ENCODE measurements at places on chromosomes 7 and 10.

DNA sequence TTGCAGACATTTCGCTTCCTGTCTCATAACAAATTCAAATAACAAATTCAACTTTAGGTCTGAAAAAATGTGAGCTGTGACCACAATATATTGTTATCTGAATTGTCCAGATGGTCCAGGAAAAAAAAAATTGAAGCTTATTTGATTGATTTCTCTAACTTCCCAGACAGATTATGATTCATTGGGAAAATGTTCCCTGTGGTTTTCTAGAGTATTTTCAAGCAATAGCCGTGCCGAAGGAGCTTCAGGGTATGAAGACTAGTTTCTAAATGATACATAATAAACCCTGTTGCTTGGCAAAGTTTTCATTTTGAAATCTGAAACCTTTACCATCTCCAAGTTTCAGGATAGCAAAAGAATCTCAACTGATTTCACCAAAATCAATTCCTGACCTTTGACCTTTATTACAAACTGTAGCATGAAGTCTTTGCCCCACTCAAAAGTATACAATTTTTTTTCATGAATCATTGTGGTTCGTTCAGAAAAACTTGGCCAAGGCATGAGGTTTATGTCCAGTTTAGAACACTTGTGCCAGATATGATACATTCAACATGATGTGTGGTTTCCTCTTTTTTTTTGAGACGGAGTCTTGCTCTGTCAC is 109.9 kb downstream of the JCAD start:
- no peak for DNase-seq

DNA sequence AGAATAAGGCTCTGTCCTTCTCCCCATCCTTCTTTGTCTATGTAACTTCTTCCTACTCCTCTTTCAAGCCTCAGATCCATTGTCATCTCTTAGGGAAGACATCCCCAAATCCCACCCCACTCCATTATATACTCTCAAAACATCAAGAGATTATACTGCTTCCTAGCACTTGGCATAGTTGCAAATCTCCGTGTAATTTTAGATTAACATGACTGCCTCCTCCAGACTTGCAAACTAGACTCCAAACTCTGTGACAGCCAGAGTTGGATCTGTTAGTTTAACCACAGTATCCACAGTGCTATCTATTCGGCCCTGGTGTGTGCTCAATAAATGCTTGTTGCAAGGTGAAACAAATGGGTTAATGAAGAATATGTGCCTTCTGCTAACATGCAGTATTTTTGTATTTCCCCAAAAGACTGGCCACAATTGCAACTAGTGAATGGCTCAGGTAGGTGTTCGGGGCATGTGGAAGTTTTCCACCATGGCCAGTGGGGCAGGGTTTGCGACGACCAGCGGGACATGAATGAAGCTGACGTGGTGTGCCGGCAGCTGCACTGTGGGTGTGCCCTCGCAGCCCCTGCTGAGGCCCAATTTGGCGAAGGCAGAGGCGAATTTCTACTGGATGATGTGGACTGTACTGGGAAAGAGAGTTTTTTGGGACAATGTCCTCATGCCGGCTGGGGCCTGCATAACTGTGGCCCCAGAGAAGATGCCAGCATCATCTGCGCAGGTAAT is 34.5 kb upstream of the C10orf120 start:
- no peak for DNase-seq

DNA sequence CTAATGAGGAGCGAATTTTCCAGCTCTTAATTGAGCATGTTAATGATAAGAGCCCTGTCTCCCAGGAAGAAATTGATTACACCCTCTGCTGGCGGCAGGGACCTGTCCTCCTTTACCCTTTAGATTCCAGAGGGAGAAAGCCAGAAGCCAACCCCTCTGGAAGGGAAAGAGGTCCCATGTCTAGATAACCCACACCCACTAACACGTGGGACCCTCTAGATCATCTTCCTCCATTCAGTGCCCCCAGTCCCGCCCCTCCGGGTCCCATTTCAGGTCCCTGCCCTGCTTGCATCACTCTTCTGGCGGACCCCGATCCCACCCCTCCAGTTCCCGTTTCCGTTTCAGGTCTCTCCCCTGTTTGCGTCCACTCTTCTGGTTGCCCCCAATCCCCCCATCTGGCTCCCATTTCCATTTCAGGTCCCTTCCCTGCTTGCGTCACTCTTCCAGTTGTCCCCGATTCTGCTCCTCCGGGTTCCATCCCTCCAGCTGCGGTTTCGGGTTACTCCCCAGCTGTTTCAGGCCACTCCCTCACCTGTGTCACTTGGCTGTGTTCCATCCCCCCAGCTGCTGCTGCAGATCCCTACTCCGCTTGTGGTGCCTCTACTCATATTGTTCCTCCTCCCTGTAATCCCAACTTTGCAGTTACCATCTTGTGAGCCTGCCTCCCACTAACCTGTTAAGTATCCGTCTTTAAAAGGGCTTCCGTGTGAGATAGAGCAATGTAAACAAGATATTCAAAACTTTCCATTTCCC is 202.4 kb downstream of the SH2D4B start:
- DNase-seq: no peak

- DNase-seq: no peak
Measured at GRCh38 chr10:68647672-68648341, 73.2 kb upstream of the CCAR1 start.

DNA sequence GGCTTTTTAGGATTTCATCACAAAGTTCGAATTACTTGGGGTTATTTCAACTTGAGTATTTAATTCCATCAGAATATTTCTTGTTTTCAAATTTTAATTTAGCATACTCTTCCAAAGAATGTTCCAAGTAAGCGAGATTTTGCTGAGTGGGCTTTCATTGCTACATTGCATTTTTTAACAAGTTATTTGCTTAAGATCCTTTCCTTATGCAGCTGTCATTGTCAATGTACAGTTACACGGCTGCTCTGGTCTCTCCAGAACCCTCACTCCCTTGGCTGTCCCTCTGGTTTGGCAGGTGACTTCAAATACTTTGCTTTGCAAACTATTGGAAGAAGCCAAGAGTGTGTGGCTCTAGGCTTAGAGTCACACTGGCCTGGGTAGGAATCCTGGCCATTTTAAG is 80.0 kb downstream of the CFAP58 start:
- no peak for DNase-seq

GRCh38 chr7:103573479-103574058 is 127.6 kb upstream of the SLC26A5 start:
- no peak for DNase-seq

DNA sequence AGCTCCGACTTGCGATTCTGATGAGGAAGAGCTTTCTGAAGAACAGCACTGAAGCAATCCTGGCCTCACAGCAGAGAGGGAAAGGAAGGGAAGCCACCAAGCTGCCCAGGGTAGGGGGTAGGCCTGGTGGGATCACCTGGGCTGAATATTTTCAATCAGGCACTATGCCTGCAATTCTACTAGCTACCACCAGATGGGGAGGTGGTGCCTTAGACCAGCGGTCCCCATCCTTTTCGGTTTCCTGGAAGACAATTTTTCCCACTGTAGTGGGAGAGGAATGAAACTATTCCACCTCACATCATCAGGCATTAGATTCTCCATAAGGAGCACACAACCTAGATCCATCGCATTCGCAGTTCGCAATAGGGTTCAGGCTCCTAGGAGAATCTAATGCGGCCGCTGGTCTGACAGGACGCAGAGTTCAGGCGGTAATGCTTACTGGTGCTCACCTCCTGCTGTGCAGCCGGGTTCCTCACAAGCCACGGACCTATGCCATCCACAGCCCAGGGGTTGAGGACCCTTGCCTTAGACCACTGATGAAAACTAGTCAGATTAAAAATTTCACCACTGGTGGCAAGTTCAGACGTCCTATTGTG is 2.7 kb downstream of the LRRC20 start:
- no peak for DNase-seq

- no peak for DNase-seq
Measured at GRCh38 chr7:47803846-47804245, 144.4 kb downstream of the PKD1L1 start.

Data from stimulated activated CD8-positive, alpha-beta memory T cell treated with anti-CD3 and anti-CD28 coated beads, Interleukin-7, amount 100 ng/mL, for 1 hour (primary cell).